ENCODE measurements at places on chromosomes 2 and 18.

GRCh38 chr2:22499082-22499839, 885.7 kb upstream of the KLHL29 start:
- no peak for DNase-seq

DNA sequence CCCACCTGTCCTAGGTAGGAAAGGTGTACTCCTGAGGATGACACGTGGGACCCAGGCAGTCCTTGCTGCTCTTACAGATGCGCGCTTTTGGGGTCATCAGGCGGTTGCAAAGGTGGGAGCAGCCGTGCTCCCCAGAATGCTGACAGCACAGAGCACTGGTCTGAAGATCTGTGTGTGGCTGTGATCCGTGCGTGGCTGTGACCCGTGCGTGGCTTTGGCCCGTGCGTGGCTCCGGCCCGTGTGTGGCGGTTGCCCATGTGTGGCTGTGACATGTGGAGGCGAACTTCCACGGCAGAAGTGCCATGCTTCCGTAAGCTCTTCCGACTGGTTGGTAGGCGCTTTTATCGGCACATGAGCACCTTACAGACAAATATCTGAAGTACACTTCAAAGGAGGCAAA, 270.0 kb downstream of the AGAP1 start:
- no peak for DNase-seq

DNA sequence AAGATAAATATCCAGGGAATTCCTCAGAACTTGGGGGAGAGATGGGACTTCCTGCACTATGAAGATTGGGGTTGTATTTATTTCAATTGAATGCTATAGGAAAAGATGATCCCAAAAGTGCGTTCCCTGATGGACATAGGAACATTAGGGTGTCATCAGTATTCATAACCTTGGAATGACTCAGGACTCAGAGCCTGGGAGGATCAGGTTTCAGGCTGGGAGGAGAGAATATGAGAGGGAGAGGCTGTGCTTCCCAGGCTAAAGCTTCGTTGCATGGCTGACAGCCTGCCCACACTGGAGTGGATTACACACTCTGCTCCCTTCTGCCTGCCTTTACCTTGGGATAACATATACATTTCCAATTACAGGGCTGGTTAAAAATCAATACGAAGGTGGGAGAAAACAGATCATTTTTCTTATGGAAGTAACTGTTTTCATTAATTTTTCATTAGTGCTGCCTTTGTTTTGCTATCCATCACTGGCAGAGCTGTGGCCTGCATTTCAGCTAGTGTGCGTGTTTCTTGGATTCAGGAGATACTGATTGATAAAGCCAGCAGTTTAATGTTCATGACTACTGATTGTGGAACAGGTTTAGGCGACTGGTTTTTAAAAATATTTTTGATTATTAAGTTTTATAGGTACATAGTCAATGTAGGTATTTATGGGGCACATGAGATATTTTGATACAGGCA, 118.7 kb downstream of the KCTD1 start:
- DNase-seq: peak; percentile 57

- no peak for DNase-seq
Measured at GRCh38 chr2:55405116-55405515, 14.5 kb downstream of the CCDC88A start.

DNA sequence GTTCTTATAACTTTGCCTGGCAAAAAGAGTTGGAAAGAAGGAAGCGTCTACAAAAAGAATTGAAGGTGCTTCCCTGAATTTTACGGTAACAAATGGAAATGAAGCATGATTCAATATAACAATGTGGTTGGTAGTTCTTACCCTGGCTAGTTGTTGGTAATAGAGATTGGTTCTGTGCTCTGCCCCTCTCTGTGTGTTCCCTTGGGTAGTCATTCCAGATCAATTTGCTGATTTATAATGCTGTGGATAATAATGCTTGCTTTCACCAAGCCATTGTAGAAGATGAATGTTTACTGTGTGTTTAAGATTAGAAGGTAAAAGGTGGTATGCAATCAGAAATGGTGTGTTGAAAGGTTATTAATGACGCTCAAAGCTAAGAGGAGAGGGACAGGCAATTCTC, 577.8 kb upstream of the NXPH2 start:
- no peak for DNase-seq

DNA sequence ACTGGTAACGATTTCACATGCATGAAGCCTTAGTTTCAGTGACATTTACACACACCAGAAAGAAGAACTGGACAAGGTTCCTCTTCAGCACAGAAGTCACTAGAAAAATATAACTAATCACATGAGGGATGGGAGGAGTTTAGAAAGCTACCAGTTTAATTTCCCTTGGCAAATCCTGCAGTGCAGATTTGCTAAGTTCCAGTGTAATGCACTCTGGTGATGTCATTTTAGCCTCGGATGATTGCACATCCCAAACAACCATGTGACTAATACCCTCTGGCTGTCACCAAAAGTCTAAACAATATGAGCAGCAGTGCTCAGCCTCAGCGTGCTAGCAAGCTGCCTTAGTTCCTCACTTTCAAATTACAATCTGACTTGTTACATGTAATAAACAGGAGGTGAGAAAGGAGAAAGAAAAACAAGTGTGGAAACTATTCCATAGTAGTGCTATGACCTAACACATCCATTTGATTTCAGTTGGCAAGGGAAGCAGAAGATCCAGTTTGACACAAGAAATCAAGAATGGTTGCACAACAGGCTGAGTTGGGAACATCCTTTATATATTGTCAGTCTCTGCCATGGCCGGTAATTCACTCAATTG, 35.3 kb upstream of the PPP1CB start:
- peak; percentile 96 for DNase-seq

- DNase-seq: peak; percentile 39
Measured at GRCh38 chr2:37730037-37730818, 58.8 kb upstream of the CDC42EP3 start.

DNA sequence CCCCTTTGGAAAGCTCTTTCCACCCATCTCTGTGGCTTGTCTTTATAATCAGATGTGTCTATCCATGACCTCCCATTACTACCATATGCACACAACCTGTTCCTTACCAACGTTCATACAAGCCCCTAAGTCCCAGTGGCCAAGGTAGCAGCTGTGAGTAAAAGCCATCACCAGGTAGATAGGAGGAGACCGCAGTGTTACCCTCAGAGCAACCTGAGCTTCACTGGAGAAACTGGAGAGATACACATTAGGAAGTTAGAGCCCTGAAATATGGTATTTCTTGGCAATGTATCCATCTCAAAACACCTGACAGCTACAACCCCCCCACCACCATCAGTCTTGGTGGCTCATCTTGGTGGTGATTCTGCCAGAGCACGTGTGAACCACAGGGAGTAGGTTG, 26.0 kb downstream of the LOXHD1 start:
- DNase-seq: no peak

DNA sequence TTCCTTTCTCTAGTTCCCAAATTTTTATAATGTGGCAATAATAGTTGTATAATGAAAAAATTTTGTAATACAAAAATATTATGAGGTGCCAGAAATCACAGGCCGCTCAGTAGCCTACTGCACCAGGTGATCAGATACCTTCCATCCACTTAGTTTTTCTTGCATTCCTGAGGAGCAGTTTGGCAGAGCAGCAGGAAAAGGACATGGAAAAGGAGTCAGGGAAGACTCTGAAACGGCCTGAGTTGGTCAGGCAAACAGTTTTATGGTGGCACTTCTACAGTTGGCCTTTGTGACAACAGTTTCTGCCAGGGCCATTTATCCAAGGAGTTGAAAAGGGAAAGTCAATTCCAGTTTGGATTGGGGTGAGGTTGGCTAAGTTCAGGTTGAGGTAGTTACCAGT, 165.4 kb upstream of the ALPP start:
- no peak for DNase-seq

DNA sequence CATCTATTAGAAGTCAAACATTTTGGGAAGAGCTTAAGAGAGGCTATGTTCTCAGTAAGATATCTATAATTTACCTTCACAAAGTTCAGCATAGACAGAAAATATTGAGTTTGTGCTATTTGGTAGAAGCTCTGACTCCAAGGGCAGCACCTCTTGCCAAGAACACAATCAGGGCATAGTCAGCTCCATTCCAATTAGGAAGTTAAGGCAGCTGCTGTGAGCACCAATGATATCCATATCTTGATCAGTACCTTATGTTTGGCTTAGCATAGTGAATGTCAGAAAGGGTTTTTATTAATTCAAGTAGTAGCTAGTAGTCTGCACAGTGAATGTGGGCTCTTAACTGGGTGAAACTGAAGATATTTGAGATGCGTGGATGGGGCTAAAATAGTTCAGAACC, 86.4 kb upstream of the SPRED2 start:
- DNase-seq: no peak

GRCh38 chr2:9347411-9347881, 75.9 kb downstream of the ITGB1BP1 start:
- DNase-seq: no peak

GRCh38 chr2:171134624-171135230, 26.0 kb downstream of the TLK1 start:
- no peak for DNase-seq

DNA sequence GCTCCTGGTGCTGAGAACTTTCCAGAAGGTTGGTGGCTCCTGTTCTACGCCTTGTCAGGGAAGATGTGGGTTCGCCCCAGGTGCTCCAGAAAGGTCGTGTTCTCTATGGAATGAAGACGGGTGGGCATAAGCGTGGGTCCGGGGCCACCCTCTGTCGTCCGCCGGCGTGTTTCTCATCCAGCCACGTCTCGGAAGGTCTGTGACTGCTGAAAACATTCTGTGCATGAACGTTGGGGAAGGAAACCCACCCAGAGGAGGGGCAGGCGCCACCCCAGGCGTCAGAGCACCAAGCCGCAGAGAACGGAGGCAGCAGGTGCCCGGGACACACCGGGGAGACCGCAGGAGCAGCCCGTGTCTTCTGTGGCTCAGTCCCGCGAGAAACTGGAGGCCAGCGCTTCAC, 118.2 kb downstream of the RTP5 start:
- no peak for DNase-seq

GRCh38 chr18:60311676-60312360, 60.8 kb downstream of the MC4R start:
- no peak for DNase-seq
